ENCODE measurements at places on chromosomes 12 and 14.

DNA sequence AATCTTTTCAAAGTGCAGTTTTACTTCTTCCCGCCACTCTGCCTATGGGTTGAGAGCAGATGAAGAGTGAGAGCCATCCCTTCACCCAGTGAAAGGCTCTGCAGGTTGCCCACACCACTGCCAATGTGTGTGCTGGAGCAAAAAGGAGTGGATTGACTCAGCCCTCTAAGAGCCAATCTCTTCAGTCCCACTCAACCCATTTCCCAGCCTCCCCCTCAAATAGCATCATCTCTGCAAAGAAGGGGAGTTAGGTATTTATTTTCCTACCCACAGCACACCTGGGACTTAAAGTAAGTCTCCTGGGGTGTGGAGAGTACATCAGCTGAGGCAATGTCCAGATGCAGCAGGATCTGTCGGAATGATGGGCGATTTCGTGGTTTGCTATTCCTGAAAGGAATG is 15.3 kb downstream of the MAP3K12 start:
- no peak for DNase-seq

- DNase-seq, result no peak
Observed at GRCh38 chr12:64790166-64790565, 31.0 kb upstream of the GNS start.

DNA sequence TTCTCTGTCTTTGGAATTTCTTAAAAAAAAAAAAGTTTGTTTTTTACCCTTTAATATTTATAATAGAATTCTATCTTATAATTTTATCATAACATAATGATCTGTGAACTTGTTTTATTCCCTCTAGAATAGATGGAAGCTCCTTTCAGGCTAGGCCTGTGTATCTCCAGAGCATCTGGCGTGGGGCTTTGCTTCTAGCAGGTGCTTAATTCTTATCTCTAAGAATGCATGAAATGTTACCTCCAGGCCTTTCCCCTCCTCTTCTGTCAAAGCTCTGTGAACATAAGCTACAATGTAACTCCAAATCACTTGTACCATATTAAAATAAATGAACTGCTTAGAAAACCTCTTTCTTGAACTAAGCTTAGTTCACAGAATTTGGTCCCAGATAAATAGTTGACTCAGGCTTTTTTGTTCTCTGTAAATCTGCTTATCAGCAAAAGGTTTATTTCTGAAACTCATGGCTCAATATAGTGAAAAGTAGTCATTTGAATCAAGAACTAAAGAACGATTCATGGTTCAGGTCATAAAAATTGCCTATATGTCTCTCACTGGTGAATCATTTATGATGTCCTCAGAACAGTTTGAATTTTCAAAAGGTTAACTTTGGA is 407.1 kb downstream of the TRHDE start:
- DNase-seq, result no peak

DNA sequence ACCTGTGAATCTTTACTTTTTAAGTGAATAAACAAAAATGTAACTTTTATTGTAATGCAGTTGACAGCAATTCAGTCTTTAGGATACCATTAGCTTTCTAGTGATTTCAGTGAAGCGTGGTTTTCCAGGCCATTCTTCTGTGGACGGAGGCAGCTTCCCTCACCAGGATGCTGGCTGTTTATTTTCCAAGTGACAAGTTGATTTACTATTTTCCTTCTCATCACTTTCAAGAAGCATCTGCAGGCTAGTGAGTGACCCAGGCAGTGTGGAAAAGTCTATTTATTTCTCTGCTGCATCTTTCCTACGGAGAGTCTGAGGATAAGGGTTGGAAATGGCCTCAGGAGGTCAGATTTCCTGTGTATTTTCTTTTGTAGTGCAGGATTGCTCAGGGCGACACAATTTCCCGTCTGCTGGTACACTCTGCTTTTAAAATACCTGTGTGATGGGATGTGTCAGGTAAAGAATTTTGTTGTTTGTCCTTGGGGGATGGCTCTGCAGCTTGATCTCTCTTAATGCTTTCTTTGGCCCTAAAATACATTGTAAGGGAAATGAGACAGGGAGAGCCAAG is 467.8 kb downstream of the NRXN3 start:
- no peak for DNase-seq

DNA sequence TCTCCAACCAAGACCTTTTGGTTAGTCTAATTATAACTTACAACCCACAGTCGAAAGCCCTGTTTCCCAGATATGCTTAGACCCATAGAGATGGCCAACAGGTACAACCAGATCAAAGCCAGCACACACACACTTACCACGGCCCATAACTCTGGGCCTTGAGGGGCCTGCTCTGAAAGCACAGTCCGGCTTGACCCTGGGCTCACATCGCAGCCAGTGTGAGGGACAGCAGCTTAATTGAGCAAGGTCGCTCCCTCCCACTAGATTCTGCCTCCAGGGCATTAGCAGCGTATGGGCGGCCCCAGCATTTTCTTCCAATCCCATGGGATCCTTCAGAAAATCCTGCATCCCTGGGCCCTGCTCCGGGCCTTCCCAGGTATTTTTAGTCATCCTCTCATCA is 157.4 kb upstream of the FKBP4 start:
- no peak for DNase-seq

DNA sequence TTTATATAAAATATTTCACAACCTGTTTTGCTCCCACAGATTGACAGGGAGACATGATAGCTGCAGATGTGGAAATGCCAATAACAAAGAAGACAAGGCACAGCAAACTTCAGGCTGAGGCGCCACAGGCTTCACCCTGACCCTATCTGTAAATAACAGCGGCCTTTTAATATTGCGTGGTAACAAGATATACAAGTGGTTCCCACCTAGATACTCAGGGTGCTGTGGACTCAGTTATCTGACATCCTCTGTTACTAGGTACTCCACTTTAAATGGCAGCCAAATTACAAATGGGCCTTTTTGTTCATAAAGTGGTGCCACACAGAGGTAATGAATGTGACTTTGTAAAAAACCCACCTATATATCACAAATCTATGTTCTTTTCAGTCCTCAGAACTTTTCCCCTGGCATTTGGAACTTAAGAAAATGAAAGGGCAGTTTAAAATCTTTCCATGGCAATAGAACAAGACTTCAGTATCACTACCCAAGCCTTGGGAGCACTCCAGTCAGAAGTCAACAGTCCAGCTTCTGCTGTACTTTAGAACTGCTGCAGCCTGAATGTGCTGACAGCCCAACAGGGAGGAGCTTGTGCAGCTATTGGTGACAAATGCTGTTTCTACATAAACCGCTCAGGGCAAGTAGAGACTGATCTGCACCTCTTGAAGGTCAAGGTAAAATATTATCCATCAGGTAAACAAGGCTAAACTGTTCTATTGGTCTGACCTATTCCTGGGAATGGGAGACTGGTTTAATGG is 86.2 kb upstream of the DCD start:
- no peak for DNase-seq

- no peak for DNase-seq
Observed at GRCh38 chr14:95674613-95675012, 11.6 kb upstream of the TCL1B start.

GRCh38 chr12:52663420-52663819 is 11.4 kb upstream of the KRT2 start:
- DNase-seq, result no peak

DNA sequence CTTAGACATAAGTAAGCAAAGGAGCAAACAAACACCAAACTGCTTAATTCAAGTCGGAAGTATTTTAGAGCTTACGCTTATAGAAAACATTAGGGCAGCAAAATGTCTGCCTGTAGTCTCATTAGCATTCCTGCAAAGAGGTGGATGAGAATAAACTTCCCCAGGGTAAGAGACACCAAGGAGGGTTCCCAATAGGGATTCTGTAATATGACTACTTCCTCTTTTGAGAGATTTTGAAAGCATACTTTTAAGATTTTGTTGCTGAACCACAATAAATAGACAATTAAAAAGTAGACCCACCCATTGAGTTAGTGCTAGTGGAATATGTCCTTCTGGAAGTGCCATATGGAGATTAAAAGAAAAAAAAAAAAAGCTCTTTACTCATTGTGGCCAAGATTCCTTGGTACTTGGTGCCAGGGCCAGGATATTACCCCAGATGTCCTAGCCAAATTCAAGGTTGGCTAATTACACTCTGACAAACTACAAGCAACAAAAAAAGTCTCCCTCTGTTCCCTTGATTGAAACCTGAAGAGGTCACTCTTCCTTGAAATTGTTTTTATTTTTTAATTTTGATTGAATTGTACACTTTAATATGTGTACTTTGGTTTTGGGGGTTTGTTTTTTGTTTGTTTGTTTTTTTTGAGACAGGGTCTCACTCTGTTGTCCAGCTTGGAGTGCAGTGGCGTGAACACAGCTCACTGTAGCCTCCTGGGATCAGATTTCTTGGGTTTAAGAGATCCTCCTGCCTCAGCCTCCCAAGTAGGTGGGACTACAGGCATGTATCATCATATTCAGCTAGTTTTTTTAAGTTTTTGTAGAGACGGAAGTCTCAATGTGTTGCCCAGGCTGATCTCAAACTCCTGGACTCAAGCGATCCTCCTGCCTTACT is 8.7 kb downstream of the CLIP1 start:
- no peak for DNase-seq

- DNase-seq, result no peak
Observed at GRCh38 chr12:84756961-84757360, 155.6 kb downstream of the SLC6A15 start.

DNA sequence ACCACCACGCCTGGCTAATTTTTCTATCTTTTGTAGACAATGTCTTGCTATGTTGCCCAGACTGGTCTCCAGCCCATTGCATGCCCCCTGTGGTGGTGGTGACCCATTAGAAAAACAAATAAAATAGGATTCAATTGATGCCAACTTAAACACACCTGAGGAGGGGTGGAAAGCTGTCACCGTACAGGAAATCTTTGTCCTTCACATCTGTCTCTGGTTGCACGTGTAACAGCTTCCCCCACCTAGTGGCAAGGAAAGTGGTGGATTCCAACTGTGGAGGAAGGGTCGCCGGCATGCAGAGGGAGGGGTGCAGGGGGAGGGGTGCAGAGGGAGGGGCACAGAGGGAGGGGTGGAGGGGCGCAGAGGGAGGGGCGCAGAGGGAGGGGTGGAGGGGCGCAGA is 26.1 kb upstream of the GPR68 start:
- no peak for DNase-seq

GRCh38 chr14:104196461-104197140 is 58.2 kb downstream of the KIF26A start:
- no peak for DNase-seq

- no peak for DNase-seq
Observed at GRCh38 chr12:19910681-19911080, 457.7 kb upstream of the PDE3A start.

- no peak for DNase-seq
Observed at GRCh38 chr12:74456431-74456830, 81.2 kb upstream of the ATXN7L3B start.

DNA sequence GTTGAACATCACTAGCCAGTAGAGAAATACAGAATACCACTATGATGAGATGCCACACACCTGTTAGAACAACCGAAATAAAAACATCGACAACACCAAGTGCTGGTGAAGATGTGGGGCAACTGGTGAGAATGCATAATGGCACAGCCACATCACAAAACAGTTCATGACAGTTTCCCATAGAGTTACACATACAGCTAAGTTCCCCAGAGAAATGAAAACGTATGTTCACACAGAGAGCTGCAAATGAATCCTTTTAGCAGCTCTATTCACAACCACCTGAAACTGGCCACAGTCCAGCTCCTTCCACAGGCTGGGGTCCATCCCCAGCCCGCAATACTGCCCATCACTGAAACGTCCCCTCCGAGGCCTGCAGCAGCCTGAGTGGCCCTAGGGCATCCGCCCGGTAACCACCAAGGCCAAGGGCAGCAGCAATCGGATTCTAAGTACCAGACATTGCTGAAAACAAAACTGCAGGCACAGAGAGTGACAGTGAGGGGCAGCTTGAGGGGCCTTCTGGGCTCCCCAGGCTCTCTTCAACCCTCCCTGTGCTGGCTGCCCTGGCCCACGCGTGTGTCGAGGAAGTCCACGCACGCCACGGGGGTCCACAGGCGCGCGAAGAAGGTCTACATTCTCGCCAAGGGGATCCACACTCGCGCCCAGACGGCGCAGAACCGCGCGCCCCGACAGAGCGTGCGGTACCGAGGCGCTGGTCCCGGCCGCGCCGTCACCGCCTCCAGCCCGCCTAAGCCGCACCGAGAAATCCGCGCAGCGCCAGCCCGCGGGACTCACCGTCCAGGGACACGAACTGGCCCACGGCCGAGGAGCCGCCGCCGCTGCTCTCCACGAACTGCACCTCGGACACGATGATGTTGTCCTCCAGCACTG is 903 bp downstream of the BRF1 start:
- peak; percentile 24 for DNase-seq

GRCh38 chr12:90074086-90074485 is 365.4 kb upstream of the ATP2B1 start:
- DNase-seq, result no peak

DNA sequence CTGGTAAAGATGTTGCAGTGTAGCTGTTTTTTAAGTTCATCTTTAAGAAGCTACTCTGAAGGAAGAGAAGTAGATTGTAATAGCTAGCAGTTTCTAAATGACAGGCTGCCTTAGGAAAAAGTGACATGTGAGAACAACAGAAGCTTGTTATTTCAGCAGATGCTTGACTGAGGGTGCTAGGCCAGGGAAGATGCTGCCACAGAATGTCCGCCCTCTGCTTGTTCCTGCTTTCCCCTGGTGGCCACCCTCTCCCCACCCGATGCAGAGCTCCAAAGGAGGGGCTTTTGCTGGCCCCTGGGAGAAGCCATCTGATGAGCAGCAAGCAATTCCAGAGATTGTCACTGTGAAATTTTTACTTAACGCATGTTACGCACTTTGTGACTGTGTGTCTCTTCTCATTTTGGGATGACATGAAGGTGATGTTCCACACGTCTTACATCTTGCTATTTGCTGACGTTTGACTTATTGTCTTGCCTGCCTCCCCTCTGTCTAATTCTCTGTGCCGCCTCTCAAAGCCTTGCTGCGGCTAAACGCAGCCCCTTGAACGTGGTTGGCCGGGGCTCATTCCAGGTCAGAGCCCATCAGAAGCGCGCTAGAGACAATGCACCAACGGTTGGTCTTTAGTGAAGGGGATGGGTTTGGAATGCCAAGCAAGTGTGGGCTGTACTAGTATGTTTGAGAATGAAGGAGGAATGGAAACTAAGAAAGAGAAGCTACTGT is 44.8 kb downstream of the WDR20 start:
- DNase-seq, result no peak

DNA sequence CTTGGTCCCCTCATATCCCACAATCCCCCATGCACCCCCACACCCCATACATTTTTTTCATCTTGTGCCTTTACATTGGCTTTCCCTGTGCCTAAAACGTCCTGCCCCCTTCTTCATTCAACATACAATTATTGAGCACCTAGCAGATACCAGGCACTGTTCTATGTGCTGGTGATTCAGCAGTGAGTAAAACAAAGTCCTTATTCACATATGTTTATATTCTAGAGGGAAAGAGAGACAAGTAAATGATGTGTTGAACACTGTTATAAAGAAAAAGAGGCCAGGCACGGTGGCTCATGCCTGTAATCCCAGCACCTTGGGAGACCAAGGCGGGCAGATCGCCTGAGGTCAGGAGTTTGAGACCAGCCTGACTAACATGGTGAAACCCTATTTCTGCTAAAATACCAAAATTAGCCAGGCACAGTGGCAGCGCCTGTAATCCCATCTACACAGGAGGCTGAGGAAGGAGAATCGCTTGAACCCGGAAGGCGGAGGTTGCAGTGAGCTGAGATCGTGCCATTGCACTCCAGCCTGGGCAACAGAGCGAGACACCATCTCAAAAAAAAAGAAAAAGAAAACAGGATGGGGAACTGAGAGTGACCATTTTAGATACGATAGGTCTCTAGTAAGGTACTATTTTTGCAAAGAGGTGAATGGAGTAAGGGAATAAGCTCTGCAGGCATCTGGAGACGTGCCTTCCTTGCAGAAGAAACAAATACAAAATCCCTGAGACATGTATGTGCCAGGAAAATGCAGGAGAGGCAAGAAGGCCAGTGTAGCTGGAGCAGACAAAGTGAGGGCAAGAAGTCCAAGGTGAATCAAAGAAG is 12.2 kb downstream of the SLC7A7 start:
- no peak for DNase-seq

All from activated naive CD4-positive, alpha-beta T cell (primary cell).